ENCODE measurements at places on chromosomes 16 and 17.

GRCh38 chr17:18235743-18236256, 10.4 kb downstream of the LLGL1 start:
- DNase-seq, result no peak

DNA sequence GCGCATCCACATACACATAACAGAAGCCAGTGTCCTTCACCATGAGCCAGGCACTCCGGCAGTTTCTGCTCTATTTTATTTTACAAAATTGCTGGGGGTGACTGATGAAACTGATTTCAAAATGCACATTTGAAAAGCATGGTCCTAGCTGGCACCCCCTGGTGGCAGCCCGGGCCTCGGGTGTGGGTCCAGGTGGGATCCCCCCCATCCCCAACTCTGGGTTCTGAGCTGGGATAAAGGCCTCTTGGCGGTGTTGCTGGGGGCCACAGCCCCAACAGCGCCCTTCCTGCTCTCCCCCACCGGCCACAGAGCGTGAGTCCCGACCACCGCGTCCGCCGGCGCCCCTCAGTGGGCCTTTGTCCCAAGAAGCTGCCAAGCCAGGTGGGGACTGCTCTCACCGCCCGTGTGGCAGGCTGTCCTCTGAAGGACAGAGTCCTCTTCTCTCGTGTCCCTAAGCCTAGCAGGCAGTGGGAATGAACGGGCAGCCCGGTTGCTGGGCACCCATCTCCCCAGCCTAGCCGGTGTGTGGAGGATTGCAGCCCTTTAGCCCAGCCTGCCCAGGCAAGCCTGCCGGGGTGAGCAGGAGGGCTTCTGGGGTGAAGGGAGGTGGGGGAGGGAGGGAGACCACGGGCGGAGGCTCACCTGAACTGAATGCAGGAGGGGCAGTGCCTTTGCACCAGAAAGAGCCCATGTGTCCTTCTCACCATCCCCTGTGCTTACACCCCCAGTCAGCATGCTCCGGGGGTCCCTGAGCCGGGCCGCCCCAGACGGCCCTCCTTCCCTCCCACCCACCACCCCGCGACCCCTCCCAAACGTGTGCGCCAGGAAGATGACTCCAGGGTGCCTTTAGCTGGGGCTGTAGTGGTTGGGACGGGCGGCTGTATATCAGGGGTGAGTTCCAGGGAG, 898 bp downstream of the SNAI3 start:
- no peak for DNase-seq

GRCh38 chr17:50830352-50830751, 5.0 kb upstream of the WFIKKN2 start:
- no peak for DNase-seq

GRCh38 chr16:13866073-13866472, 53.9 kb upstream of the ERCC4 start:
- peak; percentile 72 for DNase-seq

DNA sequence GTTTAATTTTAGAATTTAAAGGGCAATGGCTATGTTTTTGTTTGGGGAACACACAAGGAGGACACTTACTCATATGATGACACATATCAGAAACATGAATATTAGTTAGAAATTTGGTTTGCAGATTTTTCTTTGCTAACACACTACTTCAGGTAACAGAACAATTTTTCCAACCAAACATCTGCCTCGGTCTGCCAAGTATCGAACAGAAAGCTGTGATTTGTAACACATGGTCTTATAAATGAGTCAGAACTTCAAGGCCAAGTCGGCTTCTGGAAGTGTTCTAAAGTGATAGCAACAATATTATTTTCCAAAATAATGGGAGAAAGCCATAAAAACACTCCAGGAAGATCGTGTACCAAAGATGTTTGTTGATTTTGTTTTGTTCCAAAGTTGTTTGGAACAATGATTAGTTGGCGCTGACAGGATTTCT, 75.9 kb upstream of the PMFBP1 start:
- no peak for DNase-seq

DNA sequence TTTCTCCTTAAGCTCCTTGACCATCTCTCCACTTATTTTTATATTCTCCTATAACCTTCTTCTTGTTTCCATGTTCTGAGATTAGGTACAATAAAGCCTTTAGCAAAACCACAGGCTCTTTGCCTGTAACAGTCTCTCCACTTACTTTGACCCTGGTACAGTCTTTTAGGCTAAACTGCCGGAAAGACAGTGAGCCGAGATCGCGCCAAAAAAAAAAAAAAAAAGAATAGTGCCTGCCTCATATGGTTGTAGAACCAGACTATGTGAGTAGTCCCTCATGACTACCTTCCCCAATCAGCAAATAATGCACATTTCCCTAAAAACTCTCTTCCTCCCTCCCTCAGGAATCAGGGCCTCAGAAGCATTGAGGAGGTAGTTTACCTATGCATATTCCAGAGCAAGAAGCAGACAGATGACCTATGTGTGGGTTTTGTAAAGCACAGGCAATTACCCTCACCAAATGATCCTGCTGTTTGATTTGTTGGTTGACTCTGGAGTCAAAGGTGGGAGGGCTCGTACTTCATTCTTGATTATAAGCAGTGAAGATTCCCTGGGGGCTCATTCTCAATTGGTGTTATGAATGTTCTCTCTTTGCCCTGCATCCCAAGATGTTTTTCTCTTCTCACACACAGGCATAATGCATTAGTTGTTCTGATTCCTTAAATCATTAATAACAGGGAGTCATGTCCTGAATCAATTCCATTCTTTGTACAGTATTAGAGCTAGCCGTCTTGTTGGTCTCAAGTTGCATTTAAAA, 8.9 kb upstream of the NME1 start:
- no peak for DNase-seq

DNA sequence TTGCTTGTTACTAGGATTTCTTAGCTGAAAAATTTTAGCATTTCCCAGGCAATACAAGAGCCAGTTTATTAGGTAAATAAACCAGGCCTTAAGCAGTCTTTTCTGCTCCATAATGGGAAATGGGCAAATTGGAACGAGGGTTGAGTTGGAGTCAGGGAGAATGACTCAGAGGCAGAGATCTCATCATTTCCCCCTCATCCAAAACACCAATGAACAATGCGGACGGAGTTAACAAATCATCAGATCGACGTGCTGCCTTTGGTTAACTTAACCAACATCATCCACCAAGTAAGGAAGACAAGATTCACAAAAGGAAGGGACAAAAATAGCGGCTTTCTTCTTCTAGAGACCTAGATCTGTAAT, 243.5 kb downstream of the STX8 start:
- DNase-seq, result no peak

DNA sequence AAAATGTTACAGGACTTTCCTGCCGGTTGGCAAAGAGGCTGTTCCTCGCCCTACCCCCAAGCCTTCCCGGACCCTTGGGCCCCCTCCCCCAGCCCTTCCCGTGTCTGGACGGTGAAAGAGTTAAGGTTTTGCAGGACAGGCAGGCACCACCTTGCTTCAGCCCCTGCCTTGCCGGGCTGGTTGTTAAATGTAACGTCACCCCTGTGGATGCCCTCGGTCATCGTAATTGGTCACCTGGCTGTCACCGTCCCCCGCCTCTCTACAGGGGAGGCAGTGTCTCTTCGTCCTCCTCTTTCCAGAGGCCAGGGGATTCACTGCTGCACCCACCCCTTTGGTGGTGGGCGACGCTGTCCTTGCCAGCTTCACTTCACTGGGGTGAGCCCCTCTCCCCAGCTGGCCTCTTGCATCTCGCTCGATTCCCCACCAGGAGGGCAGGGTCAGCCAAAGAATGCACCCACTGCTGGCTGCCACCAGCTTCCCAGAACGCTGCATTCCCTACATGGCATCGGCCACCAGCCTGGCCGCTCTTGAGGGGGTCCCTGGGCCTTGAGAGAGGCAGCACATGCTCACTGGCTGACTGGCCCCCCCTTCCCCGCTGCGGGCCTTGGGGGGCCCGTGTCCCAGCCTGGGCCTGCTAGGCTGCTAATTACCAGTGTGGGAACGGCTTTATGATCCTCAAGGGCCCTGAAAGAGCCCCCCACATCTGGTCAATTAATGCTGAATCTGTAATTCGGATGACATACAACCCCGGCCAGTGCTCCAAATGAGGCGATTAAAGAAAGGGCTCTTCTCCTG, 25.2 kb upstream of the GSE1 start:
- no peak for DNase-seq

DNA sequence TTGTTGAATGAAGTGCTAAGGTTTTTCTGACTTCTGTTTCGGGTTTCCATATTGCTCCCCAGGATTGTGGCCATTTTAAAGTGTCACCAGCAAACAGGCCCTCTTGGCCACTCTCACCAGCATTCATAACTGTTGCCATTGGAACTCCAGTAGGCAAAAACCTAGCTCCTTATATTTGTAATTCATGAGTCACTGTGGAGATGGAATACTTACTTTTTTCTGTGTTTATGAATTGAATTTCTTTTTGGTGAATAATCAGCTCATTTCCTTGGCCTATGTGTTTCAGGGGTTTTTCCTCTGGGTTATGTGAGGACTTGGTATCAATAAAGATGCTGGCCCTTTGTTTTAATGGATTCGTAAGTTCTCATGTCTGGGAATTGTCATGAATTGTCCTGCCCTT, 255.1 kb downstream of the SNX29 start:
- no peak for DNase-seq

GRCh38 chr16:85902366-85903155, 3.6 kb downstream of the IRF8 start:
- DNase-seq, result no peak

GRCh38 chr17:48603959-48604769, 622 bp downstream of the HOXB6 start:
- DNase-seq, result peak; percentile 69

DNA sequence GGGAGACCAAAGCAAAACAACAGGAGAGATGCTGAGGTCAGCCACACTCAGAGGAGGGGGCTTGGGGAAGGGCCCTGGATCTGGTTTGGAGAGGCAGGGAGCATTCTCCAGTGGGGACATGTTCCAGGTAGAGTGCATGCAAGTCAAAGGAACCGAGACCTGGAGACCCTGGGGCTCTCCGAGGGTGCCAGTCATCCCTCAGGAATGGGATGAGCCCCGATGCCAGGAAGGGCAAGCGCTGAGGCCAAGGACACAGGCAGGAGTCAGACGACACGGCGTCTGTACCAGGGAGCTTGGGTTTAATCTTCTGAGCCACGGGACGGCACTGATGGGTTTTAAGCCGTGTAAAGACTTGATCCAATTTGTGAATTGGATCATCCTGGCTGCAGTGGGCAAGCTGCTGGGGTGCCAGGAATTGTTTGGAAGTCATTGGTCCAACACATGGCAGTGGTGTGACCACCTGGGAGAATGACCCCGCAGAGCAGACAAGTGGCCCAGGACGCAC, 32.9 kb upstream of the ANKRD40CL start:
- DNase-seq, result no peak

DNA sequence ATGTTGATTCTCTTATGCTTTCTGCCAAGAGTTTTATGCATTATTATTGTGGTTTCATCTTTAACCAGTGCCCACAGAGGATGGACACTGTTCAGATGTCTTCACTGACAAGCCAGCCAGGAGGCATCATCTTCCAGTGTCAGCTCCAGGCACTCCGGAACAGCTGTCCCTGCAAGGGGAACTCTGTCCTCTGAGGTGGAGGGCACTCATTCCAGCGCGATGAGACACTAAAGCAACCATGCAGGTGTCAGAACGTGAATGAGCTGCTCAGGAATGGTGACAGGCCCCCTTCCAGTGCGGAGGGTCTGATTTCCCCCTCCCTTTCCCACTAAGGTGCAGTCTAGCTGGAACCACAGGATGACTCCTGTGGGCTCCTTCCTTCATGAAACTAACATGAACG, 117.5 kb downstream of the NOG start:
- DNase-seq, result no peak

DNA sequence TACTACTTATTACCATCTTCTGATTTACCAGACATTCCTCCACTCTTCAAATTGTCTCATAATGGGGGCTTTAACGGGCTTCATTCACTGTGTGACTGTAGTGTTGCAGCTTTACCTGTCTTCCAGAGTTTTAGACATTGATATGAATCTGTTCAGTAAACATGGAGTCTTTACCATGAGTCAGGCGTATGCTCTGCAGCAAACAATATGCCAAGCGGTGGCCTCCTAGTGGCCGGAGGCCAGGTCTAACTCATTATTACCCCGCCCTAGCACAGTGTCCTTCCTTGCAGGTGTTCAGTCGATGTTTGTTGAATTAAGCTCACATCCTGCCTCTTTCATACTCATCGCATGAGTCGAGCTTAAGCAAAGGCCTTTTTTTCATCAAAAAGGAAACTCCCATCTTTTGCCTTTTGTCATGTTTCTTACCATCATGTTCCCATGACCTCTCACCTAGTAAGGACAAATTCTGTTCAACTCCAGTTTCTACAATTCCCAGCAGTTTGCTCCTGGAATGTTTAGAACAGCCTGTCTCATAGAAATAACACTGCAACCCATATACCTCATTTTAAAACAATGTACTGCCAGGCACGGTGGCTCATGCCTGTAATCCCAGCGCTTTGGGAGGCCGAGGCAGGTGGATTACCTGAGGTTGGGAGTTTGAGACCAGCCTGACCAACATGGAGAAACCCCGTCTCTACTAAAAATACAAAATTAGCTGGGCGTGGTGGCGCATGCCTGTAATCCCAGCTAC, 39.4 kb downstream of the TUBD1 start:
- DNase-seq, result no peak

DNA sequence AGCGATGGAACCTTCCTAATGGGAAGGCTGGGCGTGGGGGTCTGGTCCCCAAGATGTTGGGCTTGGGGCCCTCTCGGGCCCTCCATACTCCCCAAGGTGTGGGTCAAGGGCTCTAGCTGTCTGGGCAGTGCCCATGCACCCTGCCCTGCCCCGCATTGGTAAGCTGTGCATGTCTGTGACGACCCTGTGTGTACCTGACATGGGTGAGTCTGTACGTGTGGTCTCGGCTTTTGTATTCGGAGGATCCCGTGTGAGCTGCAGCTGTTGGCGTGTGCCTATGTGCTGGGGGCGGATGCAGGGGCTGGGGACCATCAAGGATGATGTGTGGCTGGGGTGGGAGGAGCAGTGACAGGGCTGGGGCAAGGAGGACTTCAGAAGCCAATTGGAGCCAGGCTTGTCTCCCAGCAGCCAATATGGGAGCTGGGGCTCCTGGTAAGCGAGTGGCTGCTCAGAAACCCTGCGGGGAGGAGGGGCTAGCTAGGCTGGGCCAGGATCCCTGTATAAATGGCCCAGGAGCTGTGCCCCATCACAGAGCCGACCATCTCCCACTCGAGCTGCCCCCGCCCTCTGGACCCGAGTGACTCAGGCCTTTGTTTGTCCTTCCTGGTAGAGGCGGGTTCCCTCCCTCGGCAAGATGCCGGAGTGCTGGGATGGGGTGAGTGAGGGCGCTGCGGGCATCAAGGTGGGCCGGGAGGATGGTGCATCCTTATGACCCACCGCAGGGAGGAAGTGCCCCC, at the start of gene NDRG4:
NDRG4 (plus strand) TSS at position 529 of the 737 bp plus-strand sequence; CDS start at position 635, 106 bp downstream.
- peak; percentile 83 for DNase-seq
